Stimulated activated CD4-positive, alpha-beta T cell treated with anti-CD3 and anti-CD28 coated beads, TNF-alpha, amount 100 ng/mL, for 1 hour (primary cell): ENCODE measurements at places on chromosomes 2 and 18.

- no peak for DNase-seq
These were observed 120.1 kb downstream of the TWIST2 start for GRCh38 chr2:238967978-238968360.

GRCh38 chr2:108304975-108305374 lies 16.3 kb downstream of the SULT1C2 start:
- DNase-seq, result no peak

- DNase-seq, result no peak
These were observed 40.6 kb upstream of the ACYP2 start for GRCh38 chr2:54074606-54075341.

DNA sequence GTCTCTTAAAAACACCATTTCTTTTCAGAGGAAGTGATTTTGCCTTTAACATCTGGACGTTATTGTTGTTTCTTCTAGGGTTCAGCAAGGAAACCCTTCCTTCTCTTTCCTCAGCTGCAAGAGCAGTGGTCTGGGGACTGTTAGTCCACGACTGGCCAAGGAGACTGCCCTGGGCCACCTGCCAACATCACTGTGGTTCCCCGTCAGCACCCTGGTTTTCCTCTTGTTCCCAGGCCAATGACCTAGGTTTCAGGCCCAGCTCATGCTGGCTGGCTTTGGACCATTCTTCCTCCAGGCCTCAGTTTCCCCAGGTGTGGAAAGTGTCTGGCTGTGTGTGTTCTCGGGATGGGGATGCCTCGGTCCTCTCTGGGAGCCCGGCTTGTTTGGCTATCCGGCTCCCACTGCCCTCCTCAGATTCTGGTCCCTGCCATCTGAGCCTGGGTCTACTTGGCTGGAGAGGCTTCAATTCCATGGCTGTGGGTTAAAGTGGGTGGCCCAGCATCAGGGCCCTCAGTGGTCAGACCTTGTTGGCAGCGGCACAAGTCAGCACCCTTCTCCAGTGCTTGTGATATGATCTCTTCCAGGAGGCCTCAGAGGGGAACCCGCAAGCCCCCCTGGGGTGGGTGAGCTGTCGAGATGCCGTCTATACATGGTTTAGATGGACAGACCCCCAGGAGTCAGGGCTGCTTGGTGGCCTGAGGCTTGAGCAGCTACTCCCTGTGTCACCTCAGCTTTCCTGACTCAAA lies 234.3 kb upstream of the HS6ST1 start:
- DNase-seq, result no peak

GRCh38 chr2:186199029-186199428 lies 287.0 kb upstream of the ZC3H15 start:
- no peak for DNase-seq

DNA sequence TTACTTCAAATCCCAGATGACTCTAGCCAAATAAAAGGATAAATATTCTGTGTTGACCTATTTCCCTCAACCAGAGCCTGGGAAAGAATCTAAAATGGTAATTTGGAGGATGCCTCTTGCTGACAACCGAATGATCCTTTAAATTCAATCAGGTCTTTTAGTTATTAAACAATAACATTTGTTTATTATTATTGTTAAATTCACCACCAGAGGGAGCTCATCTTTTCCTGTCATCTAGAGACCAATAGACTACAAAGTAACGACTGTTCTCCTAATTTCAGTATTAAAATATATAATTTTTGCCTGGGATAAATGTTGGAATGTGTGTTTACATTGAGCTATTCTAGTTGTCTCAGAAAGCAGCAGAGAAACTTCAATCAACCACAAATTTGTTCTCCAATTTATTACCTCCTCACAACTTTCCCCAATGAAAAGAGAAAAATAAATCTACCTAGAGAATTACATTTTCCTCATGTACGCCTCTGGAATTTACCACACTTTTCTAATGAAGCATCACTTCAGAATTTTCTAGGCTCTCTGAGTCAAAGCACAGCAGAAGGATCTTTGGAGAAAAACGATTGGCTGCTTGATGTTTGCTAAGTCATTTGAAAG lies 142.7 kb downstream of the SCG2 start:
- no peak for DNase-seq

- DNase-seq, result no peak
These were observed 168.7 kb downstream of the TNS1 start for GRCh38 chr2:217834057-217834620.

GRCh38 chr2:154466226-154466625 lies 232.3 kb upstream of the KCNJ3 start:
- no peak for DNase-seq

DNA sequence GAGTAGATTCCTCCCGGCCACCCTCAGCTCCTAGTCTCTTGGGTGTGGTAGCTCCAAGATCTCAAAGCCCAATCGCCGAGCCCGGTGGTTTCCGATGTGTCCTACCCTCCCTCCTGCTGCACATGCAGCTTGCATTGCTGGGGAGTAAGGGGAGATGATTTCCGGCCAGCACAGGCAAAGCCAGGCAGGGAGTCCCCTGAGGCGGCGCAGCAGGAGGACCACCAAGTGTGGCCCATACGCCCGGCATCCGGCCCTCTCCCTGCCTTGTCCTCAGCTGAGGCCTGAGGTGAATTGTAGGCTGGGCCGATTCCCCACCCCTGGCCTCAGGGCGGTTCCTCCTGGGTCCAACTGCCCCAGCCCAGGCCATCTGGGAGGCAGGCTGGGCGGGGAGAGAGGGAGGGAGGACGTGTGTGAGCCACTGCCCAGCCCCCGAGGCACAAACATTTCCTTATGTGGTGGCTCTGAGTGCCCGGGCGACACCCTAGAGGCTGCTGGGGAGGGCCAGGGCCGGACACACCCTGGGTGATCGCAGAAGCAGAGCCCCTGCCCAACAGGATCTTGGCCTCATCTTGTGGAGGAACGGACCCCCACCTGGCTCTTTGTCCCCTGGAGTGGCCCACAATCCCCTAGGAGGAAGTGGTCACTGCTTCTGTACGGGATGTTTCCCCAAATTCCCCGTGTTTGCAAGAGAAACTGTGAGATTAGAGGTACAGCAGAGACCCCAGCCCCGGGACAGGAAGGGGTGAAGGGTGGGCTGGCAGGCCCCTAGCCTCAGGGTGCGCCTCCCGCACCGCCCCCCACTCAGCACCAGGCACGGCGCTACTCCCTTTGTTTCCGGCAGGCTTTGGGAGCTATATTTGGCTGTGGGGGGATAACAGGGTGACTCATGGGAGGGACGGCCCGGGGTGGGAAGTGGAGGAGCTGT lies 41.9 kb upstream of the PTMA start:
- no peak for DNase-seq

- no peak for DNase-seq
These were observed 238.2 kb upstream of the RBBP8 start for GRCh38 chr18:22694954-22695353.

DNA sequence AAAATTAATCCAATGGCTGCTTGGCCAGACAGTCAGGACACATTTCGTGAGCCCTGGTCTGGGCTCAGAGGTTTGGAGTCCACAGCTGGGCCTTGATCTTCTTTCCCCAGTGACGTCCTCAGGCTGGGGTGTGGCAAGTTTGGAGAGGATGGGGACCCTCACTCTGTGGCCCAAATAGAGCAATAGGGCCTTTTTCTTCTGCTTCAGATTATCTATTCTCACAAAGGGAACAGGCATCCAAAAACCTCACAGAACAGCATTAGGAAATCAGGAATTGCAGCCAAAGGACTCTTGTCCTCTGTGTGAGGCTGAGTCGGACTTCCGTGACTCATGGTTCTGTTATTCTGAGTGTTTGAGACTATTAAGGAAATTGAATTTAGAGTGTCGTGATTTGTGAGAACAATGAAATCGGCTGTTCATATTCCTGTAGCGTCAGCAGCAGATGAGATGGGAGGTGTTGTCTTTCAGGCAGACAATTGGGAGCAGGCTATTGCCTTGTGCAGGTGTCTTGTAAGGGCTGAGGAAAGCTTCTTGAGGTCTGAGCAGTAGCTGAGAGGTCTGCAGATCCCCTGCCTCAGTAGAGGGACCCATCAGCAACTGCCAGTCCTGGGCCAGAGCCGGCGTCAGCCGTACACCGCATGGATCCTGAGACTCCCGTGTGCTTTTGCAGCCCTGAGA lies 113.8 kb downstream of the SH3RF3 start:
- no peak for DNase-seq

DNA sequence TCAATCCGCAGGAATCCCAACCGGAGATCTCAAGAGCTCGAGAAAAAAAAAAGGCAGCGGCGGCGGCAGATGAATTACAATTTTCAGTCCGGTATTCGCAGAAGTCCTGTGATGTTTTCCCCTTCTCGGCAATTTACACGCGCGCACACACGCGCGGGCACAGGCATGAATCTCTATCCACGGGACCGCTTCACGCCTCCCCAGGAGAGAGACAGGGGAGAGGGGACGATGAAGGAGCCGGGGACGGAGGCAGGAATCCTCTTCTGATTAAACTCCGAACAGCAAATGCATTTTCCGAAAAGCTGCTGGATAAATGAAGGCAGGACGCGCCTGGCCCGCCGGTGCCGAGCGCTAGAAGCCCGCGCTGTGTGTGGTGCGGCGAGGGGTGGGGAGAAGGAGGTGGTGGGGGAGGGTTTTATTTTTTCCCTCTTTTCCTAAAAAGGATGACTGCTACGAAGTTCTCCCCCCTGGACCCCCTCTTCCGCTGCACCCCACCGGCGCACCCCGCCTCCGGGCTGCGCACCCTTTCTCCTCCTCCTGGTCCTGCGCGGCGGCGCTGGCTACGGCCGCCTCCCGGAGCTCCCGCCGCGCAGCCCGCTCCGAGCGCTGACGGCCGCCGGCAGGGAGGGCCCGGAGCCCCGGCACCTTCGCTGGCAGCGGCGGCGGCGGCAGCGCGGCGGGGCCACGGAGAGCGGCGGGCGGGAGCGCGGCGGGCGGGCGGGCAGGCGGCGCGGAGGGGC lies at the start of gene BCL2:
BCL2 (minus strand) TSS at position 387 of the 740 bp plus-strand sequence.
- DNase-seq, result no peak

- no peak for DNase-seq
These were observed 25.1 kb upstream of the ME2 start for GRCh38 chr18:50853863-50854271.

DNA sequence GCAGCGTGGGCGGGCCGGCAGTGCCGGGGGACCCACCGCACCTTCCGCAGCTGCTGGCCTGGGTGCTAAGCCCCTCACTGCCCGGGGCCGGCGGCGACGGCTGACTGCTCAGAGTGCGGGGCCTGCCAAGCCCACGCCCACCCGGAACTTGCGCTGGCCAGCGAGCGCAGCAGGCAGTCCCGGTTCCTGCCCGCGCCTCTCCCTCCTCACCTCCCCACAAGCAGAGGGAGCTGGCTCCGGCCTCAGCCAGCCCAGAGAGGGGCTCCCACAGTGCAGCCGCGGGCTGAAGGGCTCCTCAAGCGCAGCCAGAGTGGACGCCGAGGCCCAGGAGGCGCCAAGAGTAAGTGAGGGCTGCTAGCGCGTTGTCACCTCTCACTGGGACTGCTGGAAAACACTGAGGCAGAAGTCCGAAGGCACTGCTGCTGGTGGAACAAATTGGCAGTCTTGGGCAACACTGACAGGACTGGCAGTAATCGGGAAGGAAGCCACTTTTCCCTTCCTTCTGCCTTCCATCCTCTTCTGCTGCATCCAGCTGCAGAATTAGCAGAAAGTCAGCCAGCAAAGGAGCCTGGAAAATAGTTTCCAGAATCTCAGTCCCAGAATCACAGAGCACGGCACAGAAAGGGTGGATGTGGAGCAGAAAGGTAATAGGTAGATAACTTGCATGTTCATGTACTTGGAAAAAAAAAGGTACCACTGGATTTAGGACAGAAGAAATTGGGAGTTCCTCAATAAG lies 179.4 kb upstream of the FN1 start:
- DNase-seq, result no peak

DNA sequence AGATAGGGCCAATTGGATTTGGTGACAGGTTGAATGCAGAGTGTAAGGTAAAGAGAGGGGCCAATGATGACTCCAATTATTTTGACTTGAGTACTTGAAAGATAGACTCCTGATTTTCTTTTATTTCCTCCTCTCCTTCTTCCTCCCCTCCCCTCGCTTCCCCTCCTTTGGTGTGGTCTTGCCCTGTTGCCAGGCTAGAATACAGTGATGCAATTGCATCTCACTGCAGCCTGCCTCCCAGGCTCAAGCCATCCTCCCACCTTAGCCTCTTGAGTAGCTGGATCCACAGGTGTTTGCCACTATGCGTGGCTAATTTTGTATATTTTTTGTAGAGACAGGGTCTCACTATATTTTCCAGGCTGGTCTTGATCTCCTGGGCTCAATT lies 2.3 kb downstream of the DGUOK start:
- DNase-seq, result no peak

- DNase-seq, result no peak
These were observed 3.6 kb upstream of the DOK6 start for GRCh38 chr18:69397096-69397495.

- no peak for DNase-seq
These were observed 38.9 kb downstream of the CTAGE1 start for GRCh38 chr18:22378672-22379282.

GRCh38 chr18:48723837-48724236 lies 185.0 kb downstream of the CTIF start:
- DNase-seq, result no peak

GRCh38 chr2:104321796-104322349 lies 532.0 kb upstream of the POU3F3 start:
- no peak for DNase-seq

GRCh38 chr2:112073875-112074274 lies 18.8 kb downstream of the TMEM87B start:
- no peak for DNase-seq

GRCh38 chr2:173434762-173435569 lies 80.3 kb downstream of the CDCA7 start:
- DNase-seq, result no peak

GRCh38 chr2:16607301-16607700 lies 58.3 kb downstream of the CYRIA start:
- DNase-seq, result no peak

DNA sequence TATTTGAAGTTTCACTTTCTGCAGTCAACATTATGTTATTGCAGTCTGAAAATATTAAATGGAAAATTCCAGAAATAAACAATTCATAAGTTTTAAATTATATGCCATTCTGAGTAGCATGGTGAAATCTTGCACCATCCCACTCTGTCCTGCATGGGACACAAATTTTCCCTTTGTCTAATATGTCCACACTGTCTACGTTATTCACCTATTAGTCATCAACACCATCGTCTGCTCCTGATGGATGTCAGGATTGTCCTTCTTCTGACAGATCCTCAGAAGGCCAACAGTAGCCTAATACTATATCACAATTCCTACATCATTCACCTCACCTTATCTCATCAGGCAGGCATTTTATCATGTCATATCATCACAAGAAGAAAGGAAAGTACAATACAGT lies 163.1 kb downstream of the TXNL1 start:
- no peak for DNase-seq

GRCh38 chr18:63131106-63131958 lies 188.2 kb downstream of the BCL2 start:
- peak; percentile 27 for DNase-seq

DNA sequence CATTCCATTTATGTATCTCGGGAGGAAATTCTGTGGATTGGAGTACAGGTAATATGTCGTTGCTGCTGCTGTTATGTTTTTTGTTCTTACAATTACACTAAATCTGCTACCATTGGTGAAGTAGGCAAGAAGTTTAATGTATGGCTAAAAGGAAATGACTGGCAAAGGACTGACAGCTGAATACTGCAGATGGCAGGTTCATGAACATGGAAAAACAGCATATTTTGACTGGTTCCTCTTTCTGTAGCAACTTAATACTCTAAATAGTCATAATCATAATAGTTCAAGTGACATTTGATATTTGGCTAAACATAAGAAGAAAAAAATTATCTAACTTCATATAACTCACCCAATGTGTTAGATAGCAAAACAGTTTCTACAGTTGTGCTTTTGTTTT lies 84.5 kb upstream of the PGAP1 start:
- no peak for DNase-seq

- no peak for DNase-seq
These were observed 396.7 kb upstream of the DCC start for GRCh38 chr18:51943281-51943680.

- DNase-seq, result no peak
These were observed 24.3 kb downstream of the METTL8 start for GRCh38 chr2:171409436-171409971.

GRCh38 chr2:216956820-216957493 lies 97.1 kb upstream of the TNP1 start:
- no peak for DNase-seq
